ENCODE measurements at places on chromosomes 3 and 15. TPM values are rescaled to one million over a fixed set of nuclear protein-coding genes. Genes with fewer than 3 reads are reported as not detected.

GRCh38 chr3:197372047-197372661, 73.7 kb upstream of the DLG1 start:
- ATAC-seq, result peak; percentile 83

Gene GOLGA8M
- total RNA-seq, result 0.36 TPM

DNA sequence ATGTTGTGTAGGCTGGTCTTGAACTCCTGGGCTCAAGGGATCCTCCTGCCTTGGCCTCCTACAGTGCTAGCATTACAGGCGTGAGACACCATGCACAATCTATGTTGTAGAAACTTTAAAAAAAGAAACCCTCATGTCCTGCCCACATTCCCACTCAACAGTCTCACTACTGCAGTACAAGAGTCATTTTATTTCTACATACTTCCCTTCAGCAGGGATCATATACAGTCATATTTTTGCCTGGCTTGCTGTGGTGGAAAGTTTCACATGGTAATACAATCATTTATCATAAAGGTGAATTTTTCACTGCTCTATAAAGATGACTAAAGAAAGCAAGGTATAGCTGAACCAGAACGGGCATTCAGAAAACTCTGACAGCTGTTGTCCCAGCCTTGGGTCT, 53.8 kb upstream of the PIK3CB start:
- peak; percentile 43 for ATAC-seq

DNA sequence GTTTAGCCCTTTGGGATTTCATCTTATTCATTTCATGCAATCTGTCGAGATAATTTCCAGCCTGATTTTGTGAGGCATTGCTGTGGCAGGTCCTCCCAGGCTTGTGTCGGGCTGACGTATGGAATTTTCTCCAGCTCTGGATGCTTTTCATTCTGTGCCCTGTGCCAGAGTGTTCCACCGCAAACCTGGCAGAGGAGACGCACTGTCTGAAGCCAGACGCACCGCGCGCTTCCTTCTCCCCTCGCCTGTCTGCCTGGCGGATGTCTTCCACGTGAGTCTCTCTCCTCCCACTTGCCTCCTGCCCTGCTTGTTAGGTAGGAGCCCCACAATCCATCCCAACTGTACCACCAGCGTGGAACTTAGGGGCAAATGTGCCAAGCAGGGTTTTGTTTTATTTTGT, 20.1 kb upstream of the GLCE start:
- no peak for ATAC-seq

- ATAC-seq, result peak; percentile 50
These were observed 77.8 kb downstream of the NBEAL2 start for GRCh38 chr3:47057212-47057671.

Gene ISL2
- not detected for total RNA-seq

GRCh38 chr3:89246326-89246725, 138.9 kb downstream of the EPHA3 start:
- no peak for ATAC-seq

- ATAC-seq, result peak; percentile 67
These were observed 7.5 kb downstream of the SOX2 start for GRCh38 chr3:181718987-181719911.

Data from esophagus mucosa (tissue), 1 donor.